ENCODE measurements at places on chromosomes 2 and 18. TPM values are rescaled to one million over a fixed set of nuclear protein-coding genes. Genes with fewer than 3 reads are reported as not detected.

DNA sequence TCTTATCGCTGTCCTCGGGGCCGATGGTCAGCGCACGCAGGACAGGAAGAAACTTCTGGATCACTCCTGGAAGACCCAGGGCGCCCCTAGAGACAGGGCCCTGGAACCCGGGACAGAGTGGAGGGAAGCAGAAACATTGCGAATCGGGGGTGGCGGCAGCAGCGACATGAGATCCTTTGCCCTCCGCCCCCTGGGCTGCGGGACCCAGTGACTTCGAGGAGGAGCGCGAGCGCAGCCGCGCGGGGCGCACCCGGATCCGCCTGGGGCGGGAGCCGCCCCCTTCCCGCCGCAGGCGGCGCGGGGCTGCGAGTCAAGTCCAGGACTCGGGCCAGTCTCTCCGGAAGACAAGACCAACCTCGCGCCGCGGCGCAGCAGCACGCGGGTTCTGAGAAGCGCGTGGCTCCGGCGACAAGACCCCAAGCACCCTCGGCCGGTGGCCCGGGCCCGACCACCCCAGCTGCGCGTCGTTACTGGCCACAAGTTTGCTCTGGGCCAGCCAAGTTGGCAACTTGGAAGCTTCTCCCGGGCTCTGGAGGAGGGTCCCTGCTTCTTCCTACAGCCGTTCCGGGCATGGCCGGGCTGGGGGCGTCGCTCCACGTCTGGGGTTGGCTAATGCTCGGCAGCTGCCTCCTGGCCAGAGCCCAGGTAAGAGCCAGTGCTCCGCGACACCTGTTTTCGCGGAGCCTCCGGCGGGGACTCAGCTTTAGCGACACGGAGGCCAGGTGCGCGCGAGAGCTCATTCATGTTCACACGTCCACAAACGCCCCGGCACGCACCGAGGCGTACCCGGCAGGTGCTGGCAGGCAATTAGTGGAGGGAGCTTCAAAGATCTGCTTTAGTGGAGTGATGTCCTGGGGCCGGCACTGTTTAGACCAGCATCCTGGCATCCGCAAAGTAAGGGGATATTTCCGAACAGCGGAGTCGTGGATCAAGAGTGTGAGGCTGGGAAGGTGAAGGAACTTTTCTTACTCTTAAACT, at the start of gene PTH2R:
TSS of gene PTH2R (plus strand) at position 319 of the 978 bp plus-strand sequence. CDS start at position 571, 252 bp downstream.
- DNase-seq: peak; percentile 7

The CCDC68 gene
- total RNA-seq: 38.6 TPM

DNA sequence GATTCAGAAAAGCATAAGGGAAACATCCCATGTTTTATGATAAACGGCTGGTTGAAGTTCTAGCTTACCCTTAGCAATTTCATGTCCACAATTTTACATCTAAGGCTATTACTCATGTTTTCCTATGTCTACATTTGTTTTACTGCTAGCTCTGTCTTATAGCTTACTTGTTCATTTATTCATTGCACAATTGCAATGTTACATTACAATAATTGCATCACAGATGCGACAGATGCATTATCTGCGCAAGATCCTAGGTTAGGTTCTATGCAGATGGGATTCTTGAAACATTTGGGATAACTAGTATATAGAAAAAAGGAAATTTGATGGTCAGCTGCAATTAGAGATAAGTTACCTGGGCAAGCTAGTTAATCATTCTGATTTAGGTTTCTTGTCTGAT, 108.4 kb downstream of the ARHGAP28 start:
- no peak for DNase-seq

The C2orf81 gene
- 1.2 TPM for total RNA-seq

DNA sequence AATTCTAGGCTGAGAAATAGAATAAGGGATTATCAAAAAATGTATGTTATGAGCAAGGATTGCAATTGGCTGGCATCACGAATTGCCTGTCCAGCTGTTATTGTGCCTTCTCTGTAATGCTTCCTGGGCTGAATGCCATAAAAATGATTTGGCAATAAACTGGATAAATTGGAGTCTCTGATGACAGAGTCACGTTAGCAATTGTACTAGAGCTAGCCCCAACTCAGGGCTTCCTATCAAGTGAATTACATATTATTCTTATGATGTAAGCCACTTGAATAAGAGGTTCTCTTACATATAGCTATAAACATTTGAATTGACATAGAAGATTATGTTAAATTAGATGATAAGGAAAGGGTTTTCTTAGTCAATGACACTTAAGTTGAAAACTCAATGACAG, 607.5 kb upstream of the REG3G start:
- DNase-seq: peak; percentile 47

DNA sequence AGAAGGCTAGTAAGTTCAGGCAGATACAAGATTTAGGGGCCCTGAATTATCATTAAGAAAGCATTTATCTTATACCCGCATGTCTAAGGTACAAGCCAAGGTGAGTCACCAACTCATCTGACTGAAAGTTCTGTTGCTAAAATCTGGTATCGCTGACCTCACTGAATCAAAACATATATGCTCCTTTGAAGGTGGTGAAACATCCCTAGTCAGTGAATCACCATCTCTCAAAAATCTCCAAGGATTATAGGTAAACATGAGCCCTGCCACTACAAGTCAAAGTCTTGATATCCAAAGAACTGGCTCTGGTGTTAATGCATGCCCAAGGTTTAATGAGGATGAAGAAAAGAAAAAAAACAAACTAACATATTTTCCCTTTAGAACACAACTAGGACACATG, 43.5 kb downstream of the IRS1 start:
- DNase-seq: no peak

The ARHGAP28 gene
- 42.6 TPM for total RNA-seq

GRCh38 chr2:69914950-69915945, at the start of gene MXD1:
Gene MXD1, plus strand, starts transcription at chr2:69915109. Its CDS starts 222 bp downstream, at chr2:69915331.
- no peak for DNase-seq

DNA sequence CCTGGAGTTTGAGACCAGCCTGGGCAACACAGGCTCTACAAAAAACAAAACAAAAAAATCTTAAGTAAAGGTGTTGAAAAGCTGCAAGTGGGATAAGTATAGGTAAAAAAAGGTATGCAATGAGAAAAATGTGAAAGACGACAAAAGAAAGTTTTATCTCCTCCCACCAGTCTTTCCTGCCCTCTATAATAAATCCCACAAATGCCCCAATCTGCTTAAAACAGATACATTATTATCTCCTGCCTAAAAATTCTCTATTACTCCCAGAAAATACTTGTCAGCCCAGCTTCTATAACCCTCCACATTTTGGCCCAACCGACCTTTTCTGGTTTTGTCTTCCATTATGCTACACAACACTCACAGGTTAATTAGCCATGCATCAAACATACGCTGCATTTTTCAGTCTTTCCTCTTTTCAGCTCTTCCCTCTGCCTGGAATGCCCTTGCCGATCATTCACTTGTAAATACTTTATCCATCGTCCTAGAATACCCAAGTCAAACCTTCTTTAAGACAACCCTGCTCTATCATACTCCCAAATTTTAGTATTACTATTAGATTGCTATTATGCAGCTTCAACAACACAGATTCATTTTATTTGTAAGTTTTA, 10.8 kb downstream of the ASXL2 start:
- no peak for DNase-seq

- DNase-seq: no peak
Observed at GRCh38 chr2:219112651-219113338, 47.8 kb downstream of the NHEJ1 start.

DNA sequence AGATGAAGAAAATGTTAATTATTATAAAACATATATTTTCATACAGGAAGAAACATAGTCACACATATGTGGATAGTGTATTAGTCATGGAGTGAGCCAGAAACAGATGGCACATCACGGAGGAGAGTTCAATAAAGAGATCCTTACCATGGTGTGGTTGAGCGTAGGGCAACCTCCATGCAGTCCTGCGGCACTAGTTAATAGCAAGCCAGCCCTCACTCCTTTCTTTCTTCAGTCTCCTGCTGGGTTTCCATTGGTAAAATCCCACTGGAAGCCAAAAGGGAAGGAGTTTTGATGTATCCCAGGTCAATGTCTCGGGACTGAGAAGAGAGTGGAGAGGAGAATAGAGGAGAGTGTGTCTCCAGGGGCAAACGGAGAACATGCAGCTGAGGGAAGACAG, 328.1 kb downstream of the NR4A2 start:
- DNase-seq: no peak

DNA sequence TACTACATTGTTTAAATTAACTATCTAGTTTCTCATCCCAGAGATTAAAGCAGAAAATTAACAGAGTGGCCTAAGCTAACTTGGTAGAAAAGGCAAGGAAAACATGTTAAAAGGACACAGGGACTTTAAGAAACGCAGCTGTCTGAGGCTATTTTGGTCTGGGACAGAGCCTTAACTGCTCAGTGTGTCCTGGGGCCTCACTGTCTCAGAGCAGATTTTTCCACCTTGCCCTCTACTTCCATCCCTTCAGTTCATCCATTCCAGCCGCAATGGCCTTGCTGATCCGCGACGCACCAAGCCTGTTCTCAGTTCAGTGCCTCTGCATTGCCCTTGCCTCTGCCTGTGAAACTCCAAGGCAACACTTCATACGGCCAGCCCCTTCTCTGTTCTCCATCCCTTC, 114.9 kb upstream of the OSR1 start:
- no peak for DNase-seq

GRCh38 chr2:166163775-166164174, 36.0 kb upstream of the SCN1A start:
- no peak for DNase-seq

DNA sequence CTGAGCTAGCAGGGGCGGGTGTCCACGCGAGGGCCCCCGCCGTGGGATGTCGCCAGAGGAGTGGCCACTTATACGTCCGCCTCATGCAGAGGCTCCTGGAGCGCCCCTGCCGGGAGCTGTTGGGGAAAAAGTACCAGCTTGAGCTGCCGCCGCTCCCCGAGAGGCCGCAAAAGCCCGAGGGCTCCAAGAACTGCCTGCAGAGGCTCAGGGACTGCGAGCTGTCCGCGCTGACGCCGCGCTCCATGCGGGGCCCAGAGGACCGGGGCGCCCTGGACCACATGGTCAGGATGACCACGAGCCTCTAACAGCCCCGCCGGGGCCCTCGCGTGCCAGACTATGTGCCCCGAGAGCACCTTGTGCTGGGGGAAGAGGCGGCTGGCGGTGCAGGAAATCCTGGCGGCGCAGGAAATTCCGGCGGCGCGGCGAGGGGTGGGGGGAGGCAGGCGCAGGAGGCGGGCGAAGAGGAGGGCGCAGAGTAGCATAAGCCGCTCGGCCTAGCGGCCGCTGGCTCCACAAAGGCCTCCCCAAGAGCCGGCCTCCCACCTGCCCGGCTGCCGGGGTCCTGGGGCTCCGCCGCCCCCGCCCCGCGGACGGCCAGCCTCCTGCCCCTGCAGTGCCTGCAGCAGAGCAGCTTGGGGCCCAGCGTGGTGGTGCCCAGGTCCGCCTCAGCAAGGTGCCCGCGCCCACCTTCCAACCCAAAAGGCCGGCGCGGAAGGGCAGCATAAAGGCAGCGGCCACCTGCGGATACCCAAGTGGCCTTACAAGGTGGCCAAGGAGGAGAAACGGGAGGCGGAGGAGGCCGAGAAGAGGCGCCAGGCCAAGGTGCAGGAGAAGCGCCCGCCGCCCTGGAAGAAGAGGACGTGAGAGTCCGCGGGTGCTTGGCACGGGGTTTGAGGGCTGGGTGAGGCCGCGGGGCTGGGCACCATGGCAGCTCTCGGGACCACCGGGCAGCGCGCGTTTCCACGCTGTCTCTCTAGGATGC, 42.1 kb upstream of the TRIM43B start:
- peak; percentile 61 for DNase-seq

- DNase-seq: peak; percentile 52
Observed at GRCh38 chr18:76098674-76099411, 396.2 kb downstream of the ZNF516 start.

GRCh38 chr2:9779596-9780264, 63.5 kb upstream of the TAF1B start:
- DNase-seq: no peak

Measured in spinal cord (tissue), 10 donors.